GDM1 (cell line): ENCODE measurements at places on chromosomes 2 and 18.

- no peak for DNase-seq
Measured at GRCh38 chr2:235005603-235006259, 53.9 kb downstream of the SH3BP4 start.

- DNase-seq = no peak
Measured at GRCh38 chr2:226969417-226970080, 133.7 kb downstream of the RHBDD1 start.

GRCh38 chr2:181754105-181754504, 73.8 kb upstream of the NEUROD1 start:
- DNase-seq = no peak

GRCh38 chr18:58227361-58227930, 183.4 kb downstream of the NEDD4L start:
- DNase-seq = no peak

DNA sequence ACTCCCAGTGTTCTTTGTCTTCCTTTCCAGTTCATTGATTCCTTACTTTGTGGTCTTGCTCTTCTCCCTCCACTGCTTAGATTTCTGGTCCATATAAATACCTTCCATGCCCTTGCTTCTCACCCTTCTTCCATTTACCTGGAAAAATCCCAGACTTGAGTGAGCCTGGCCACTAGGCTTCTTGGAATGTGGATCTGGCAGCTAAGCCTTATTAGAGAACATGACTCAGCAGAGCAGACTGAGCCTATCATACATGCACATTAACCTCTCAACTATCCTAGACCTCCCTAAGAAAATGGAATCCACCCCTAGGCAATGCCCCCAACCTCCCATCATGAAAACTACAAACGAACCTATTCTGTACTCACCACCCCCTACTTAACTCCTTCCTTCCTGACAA, 127.7 kb downstream of the RHBDD1 start:
- no peak for DNase-seq

GRCh38 chr18:22005191-22005841, 164.1 kb upstream of the GATA6 start:
- no peak for DNase-seq

DNA sequence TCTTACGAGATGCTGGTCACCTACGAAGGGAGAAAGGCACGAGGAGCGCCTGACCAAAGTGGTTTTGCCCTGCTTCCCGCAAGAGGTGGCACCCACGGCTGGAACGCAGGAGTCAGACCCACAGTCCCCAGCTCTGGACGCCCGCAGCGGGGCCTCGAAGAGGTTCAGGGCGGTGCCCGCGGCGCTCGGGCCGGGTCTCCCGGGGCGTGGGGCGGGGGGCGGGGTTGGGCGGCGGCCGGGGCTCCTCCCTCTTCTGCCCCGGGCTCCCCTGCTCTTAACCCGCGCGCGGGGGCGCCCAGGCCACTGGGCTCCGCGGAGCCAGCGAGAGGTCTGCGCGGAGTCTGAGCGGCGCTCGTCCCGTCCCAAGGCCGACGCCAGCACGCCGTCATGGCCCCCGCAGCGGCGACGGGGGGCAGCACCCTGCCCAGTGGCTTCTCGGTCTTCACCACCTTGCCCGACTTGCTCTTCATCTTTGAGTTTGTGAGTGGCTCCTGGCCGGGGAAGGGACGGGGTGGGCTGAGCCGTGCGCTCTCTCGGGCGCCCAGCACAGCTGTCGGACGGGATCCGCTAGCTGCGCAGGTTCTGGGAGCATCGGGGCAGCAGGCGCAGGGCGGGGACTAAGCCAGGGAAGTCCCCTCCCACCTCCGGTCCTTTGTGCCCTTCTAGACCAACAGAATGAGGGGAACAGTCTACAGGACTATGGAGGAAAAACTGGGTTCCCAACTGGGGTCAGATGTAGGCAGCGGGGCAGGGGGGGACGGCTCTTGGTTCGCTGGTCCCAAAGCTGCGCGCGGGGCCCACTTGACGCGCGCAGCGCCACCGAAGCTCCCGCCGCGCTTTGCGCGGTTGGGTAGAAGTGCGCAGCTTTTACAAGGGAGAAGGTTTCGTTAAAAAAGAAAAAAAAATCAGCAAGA, at the start of gene MAL:
Gene MAL, plus strand, starts transcription at position 303 of the 914 bp plus-strand sequence. Its CDS starts 85 bp downstream, at position 388.
- DNase-seq = no peak

DNA sequence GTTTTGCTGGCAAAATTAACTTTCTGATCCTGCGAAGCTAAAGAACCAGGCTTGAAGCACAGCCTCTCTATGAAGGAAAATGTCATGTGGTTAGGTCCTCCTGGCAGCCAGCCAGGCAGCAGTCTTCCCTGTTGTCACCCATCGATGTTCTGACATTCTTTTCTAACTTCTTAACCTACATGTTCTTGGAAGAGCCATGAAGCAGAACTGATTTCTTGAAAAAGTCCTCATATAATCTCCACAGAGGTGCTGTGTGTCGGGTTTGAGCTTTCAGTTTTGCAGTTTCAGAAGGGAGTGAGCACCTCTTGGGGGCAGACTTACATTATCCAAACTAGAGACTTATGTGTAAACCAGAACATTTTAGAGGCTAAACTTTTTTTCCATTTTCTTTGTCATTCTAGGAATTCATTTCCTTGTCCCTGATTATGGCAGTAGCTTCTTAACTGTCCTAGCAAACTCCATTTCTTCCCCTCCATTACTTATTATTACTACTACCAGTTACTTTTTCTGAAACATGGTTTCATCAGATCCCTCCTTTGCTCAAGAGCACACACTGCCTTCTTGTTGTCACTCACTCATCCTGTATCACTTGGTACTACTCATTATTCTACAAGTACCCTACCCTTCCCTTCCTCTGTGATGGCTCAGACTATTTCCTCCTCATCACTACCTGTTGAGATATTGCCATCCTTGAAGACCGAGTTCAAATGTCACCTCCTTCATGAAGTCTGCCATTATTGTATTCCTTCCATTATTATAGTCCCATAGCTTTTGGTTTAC, 31.1 kb downstream of the DOK1 start:
- no peak for DNase-seq

DNA sequence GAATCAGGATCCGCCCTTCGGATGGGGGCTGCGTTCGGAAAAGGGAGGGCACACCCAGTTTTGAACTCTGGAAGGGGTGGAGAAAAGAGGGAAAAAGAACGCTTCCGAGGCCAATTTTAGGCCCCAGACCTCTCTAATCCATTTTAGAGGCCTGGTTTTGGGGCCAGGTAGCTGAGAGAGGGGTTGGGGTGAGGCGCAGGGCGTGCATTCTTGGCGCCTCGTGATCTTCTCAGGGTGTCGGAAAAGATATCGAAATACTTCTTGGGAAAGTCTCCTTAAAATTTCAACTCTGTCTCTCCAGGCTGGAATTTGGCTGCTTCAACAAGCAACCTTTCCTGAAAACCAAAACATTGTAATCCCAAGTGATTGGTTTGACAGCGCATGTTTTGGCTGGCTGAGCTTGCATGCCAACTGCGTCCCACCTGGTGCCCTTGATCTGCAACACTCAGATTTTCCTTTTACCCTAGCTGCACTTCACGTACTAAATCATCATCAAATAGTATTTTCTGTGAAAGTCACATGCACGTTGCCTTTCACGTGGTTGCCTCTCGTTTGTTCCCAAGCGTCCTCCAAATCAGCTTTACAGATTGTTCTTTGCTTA, 864 bp upstream of the XPO1 start:
- DNase-seq = no peak

DNA sequence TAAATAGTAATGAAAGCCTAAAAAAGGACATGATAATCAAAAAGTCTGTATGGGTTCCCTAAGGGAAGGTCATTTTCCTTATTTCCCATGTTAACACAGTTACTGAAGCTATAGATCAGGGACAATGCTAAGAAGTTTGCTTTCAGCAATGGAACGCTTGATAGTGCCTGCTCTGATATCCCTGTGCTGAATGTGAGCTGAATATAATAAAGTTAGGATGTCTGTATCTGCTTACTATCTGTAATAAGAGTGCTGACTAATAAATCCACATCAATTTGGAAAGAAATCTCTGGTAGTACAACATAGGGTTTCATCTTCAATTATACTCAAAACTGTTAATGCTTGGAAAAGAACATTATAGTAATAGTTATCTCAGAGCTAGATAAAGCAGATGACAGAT, 25.8 kb downstream of the TTC21B start:
- no peak for DNase-seq

- DNase-seq = no peak
Measured at GRCh38 chr2:15425712-15426111, 135.4 kb downstream of the NBAS start.

GRCh38 chr2:178452334-178452733, 1.2 kb downstream of the PJVK start:
- no peak for DNase-seq

- DNase-seq = no peak
Measured at GRCh38 chr2:140929849-140930248, 1201.0 kb downstream of the LRP1B start.
